Mesothelial cell of epicardium (in vitro differentiated cells): ENCODE measurements at places on chromosomes 4 and X. TPM values are rescaled to one million over a fixed set of nuclear protein-coding genes. Genes with fewer than 3 reads are reported as not detected.

Gene ADAMTS3
- total RNA-seq: 9.2 to 11.0 TPM (median 10.7 TPM) in 3 replicates

Gene STATH
- total RNA-seq: not detected in 3 replicates

Gene C4orf50
- total RNA-seq: 0.02 to 0.04 TPM in 2 of 3 replicates, not detected in the other

Gene DIPK2B
- total RNA-seq: not detected in 3 replicates

Gene XAGE1A
- not detected in 3 replicates for total RNA-seq

Gene FAT4
- total RNA-seq: 58.5 to 61.1 TPM (median 60.2 TPM) in 3 replicates

Gene TBC1D9
- total RNA-seq: 49.6 to 54.2 TPM (median 52.4 TPM) in 3 replicates

Gene UCP1
- total RNA-seq: not detected in 3 replicates

Gene ENPP6
- total RNA-seq: 0.11 to 0.38 TPM (median 0.22 TPM) in 3 replicates

Gene SUPT20HL2
- not detected in 3 replicates for total RNA-seq

Gene ASB5
- not detected in 3 replicates for total RNA-seq

Gene EVC2
- 16.9 to 17.4 TPM (median 17.1 TPM) in 3 replicates for total RNA-seq

Gene TMEM156
- total RNA-seq: not detected in 3 replicates

Gene CFP
- 0.97 to 1.2 TPM (median 0.99 TPM) in 3 replicates for total RNA-seq

Gene ZNF157
- 0.68 to 1.1 TPM (median 0.69 TPM) in 3 replicates for total RNA-seq

Gene PF4V1
- not detected in 3 replicates for total RNA-seq

Gene CTAG1A
- not detected in 3 replicates for total RNA-seq

Gene NUP62CL
- 2.5 to 4.0 TPM (median 2.7 TPM) in 3 replicates for total RNA-seq

Gene MFAP3L
- total RNA-seq: 2.1 to 2.3 TPM (median 2.2 TPM) in 3 replicates

Gene GPR82
- total RNA-seq: not detected in 3 replicates

Gene PNMA6F
- not detected in 3 replicates for total RNA-seq

Gene POLN
- 3.7 to 5.8 TPM (median 4.5 TPM) in 3 replicates for total RNA-seq

Gene IQSEC2
- total RNA-seq: 19.8 to 23.0 TPM (median 22.2 TPM) in 3 replicates

Gene MAML3
- 24.8 to 26.9 TPM (median 26.0 TPM) in 3 replicates for total RNA-seq

Gene CPZ
- total RNA-seq: 32.0 to 38.6 TPM (median 32.8 TPM) in 3 replicates

Gene STAP1
- not detected in 3 replicates for total RNA-seq

Gene PHOX2B
- not detected in 3 replicates for total RNA-seq

Gene TXK
- total RNA-seq: 1.5 to 1.7 TPM (median 1.7 TPM) in 3 replicates

Gene STPG2
- 0.85 to 0.97 TPM (median 0.88 TPM) in 3 replicates for total RNA-seq

Gene HSPA4L
- 4.3 to 5.2 TPM (median 4.6 TPM) in 3 replicates for total RNA-seq

Gene EXOC1L
- total RNA-seq: not detected in 3 replicates

Gene PIM2
- total RNA-seq: 9.3 to 10.3 TPM (median 9.7 TPM) in 3 replicates

Gene TMPRSS11D
- total RNA-seq: not detected in 3 replicates

Gene IRS4
- total RNA-seq: 2.2 to 2.7 TPM (median 2.2 TPM) in 3 replicates

Gene CT45A1
- total RNA-seq: not detected in 3 replicates

Gene SMARCA5
- 53.8 to 58.3 TPM (median 58.3 TPM) in 3 replicates for total RNA-seq

Gene CXCL3
- total RNA-seq: 2.1 to 2.8 TPM (median 2.3 TPM) in 3 replicates

Gene NPNT
- 53.8 to 68.6 TPM (median 53.9 TPM) in 3 replicates for total RNA-seq

Gene AMTN
- total RNA-seq: not detected in 3 replicates

Gene NPY2R
- 0.09 TPM in 1 of 3 replicates, not detected in the others for total RNA-seq

Gene PPEF2
- 0.07 TPM in 1 of 3 replicates, not detected in the others for total RNA-seq

Gene LDOC1
- total RNA-seq: 52.2 to 54.9 TPM (median 54.2 TPM) in 3 replicates

Gene CNGA1
- total RNA-seq: 3.9 to 4.7 TPM (median 4.6 TPM) in 3 replicates

Gene PARM1
- 12.6 to 13.9 TPM (median 13.6 TPM) in 3 replicates for total RNA-seq

Gene SOWAHB
- 1.1 to 1.3 TPM (median 1.2 TPM) in 3 replicates for total RNA-seq
